ENCODE measurements at places on chromosomes 2 and 18. TPM values are rescaled to one million over a fixed set of nuclear protein-coding genes. Genes with fewer than 3 reads are reported as not detected.

DNA sequence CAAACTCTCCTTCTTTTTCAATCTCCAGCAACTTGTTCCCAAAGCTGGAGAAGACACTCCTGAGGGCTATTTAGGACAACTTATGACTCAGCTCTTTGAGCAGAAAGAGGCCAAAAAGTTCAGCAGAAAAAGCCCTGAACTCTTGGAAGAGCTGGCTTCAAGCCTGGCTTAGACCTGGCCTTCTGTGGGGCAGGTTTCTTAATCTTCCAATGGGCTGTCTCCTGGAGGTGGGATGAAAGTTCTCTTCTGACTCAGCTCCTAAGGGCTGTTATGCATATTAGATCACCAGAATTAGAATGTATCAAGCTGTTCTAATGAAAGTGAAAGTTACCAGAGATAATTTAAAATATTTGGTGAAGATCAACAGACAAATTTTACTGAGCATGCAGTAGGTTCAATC lies 129.4 kb downstream of the RAD51AP2 start:
- DNase-seq, result no peak
- no peaks in the 10 kb centered on the region for H3K27me3 ChIP-seq
- no peaks in the 10 kb centered on the region for H3K36me3 ChIP-seq
- no peak overlapping the region for H3K27ac ChIP-seq
- no peak overlapping the region for H3K4me3 ChIP-seq
- no peaks in the 10 kb centered on the region for H3K4me1 ChIP-seq

GRCh38 chr2:15622214-15622613 lies 30.5 kb downstream of the DDX1 start:
- no peak for DNase-seq
- H3K27ac ChIP-seq, result no peak overlapping the region
- no peak overlapping the region for H3K4me3 ChIP-seq

DNA sequence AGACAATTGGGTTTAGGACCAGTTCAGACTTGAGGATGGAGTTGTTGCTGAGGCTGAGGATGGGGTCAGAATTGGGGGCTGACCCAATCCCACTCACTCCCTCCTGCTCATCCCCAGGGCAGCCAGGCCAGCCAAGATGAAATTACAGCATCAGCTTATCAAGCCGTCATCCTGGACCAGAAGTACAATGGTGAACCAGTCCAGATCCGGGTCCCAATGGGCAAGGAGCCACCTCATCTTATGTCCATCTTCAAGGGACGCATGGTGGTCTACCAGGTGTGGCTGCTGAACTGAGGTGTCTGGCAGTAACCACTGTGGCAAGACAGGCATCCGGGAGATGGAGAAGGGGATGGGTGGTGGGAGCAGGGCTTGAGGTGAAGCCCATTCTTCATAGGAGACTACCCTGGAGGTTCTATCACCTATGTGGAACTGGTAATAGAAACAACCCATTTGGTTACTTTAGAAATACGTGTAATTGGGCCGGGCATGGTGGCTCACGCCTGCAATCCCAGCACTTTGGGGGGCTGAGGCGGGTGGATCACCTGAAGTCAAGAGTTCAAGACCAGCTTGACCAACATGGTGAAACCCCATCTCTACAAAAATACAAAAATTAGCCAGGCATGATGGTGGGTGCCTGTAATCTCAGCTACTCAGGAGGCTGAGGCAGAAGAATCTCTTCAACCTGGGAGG lies 13.9 kb downstream of the VIL1 start:
- no peak overlapping the region for H3K4me3 ChIP-seq
- H3K27me3 ChIP-seq, result no peaks in the 10 kb centered on the region
- no peaks in the 10 kb centered on the region for H3K36me3 ChIP-seq
- H3K27ac ChIP-seq, result no peak overlapping the region
- no peak for DNase-seq

- no peak for DNase-seq
- H3K27me3 ChIP-seq, result no peaks in the 10 kb centered on the region
- no peak overlapping the region for H3K27ac ChIP-seq
- no peak overlapping the region for H3K4me3 ChIP-seq
- no peaks in the 10 kb centered on the region for H3K36me3 ChIP-seq
- no peaks in the 10 kb centered on the region for H3K4me1 ChIP-seq
These were observed 324.2 kb upstream of the RGPD4 start for GRCh38 chr2:107502539-107502938.

DNA sequence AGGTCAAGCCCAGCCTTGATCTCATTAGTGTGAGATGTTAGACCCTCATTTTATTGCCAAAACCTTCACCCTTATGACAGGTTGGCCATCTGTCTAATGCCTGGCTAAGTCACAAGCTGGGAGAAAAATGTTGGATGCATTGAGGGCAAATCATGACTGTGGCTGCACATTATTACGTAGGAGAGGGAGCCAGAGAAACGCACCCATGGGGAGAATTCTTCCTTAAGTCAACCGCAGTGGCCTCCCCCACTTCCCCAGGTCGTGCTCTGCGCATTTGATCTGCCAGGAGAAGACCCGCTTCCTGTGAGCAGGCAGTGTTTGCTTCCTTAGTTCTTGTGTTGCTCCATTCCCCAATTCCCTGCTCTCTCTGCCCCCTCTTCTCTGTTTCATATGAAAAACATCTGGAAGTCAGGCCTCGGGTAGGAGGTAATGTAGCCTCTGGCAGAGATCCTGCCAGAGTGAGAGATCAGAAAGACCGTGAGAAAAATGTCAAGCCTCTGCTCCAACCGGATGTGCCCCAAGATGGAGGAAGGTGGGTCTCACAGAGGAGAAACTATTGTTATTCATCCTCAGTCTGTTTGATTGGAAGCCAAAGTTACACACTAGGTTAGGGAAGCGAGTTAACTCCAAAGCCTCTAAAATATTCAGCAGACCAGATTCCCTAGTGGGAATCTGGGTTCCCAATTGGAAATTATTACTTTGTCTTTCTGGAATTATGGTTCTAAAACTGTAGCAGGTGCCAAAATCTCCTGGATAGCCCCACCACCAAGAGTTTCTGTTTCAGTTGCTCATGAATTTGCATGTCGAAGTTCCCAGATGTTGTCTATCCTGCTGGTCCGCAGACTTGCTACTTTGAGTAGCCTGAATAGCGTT lies 144.3 kb upstream of the PELI1 start:
- DNase-seq, result no peak
- H3K27ac ChIP-seq, result no peak overlapping the region
- H3K36me3 ChIP-seq, result no peaks in the 10 kb centered on the region
- no peak overlapping the region for H3K4me3 ChIP-seq

- H3K27me3 ChIP-seq, result no peaks in the 10 kb centered on the region
- DNase-seq, result no peak
- no peak overlapping the region for H3K27ac ChIP-seq
- no peak overlapping the region for H3K4me3 ChIP-seq
- H3K4me1 ChIP-seq, result no peaks in the 10 kb centered on the region
These were observed 246.8 kb downstream of the PTH2R start for GRCh38 chr2:208653383-208653782.

GRCh38 chr2:187867165-187867564 lies 312.9 kb upstream of the TFPI start:
- H3K36me3 ChIP-seq, result no peaks in the 10 kb centered on the region
- DNase-seq, result no peak
- no peak overlapping the region for H3K4me3 ChIP-seq

GRCh38 chr2:75182606-75183005 lies 16.7 kb downstream of the TACR1 start:
- H3K36me3 ChIP-seq, result 0 out of 2 replicates have a peak, but pooled peaks cover 2% of the 10 kb centered on the region
- H3K27ac ChIP-seq, result no peak overlapping the region
- H3K4me3 ChIP-seq, result no peak overlapping the region
- no peaks in the 10 kb centered on the region for H3K27me3 ChIP-seq
- H3K4me1 ChIP-seq, result no peaks in the 10 kb centered on the region

DNA sequence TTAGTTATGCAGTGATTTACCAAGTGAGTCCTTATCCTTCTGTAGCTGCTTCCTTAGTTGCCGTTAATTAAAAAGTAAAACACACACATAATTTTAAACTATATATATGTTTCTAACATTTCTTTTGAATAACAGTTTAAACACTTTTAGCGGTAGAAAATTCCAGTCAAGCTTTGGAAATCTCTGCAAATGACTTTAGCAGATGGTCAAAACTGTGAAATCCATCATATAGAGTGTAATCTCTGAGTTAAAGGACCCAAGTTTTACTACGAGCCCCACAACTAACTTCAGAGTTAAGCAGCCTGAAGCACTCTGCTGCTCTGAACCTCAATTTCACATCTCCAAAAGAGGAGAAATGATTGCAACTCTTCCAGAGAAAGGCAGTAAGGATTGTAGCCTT lies 96.2 kb downstream of the FTCDNL1 start:
- no peaks in the 10 kb centered on the region for H3K36me3 ChIP-seq
- H3K4me1 ChIP-seq, result no peaks in the 10 kb centered on the region
- no peak overlapping the region for H3K27ac ChIP-seq
- H3K4me3 ChIP-seq, result no peak overlapping the region

DNA sequence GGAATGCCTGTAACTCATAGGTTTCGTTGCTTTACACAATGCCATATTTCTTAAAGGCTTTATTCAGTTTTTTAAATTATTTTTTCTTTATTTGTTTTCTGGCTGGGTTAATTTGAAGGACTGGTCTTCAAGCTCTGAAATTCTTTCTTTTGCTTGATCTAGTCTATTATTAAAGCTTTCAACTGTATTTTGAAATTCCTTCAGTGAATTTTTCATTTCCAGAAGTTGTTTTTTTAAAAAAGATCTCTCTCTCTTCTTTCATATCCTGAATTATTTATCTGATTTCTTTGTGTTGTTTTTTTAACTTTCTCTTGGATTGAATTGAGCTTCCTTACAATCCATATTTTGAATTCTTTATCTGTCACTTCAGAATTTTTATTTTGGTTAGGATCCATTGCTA lies 239.9 kb upstream of the CTAGE1 start:
- no peak overlapping the region for H3K27ac ChIP-seq
- no peaks in the 10 kb centered on the region for H3K36me3 ChIP-seq
- H3K4me3 ChIP-seq, result no peak overlapping the region
- H3K4me1 ChIP-seq, result no peaks in the 10 kb centered on the region
- DNase-seq, result no peak

DNA sequence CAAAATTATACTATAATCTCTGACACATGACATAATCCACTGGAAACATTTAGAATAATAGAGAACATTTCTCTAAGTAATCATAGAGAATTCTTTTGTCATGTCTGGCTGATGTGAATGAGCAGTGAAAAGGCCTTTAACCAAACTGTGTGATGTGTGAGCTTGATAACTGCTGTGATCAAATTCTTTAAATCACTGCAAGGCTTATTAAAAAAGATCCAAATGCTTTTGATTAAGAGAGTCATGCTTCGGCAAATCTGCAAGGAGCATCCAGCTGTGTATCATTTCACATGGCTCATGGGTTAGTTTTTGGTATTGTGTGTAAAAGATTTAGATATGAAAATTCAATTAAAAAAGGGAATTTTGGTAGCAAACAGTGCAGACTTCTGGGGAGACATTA lies 58.6 kb upstream of the TFPI start:
- H3K4me1 ChIP-seq, result no peaks in the 10 kb centered on the region
- H3K27me3 ChIP-seq, result no peaks in the 10 kb centered on the region
- H3K4me3 ChIP-seq, result no peak overlapping the region
- H3K27ac ChIP-seq, result no peak overlapping the region
- H3K36me3 ChIP-seq, result no peaks in the 10 kb centered on the region
- no peak for DNase-seq

Gene IHH
- 0.23 TPM for total RNA-seq

Gene STAT4
- 0.05 TPM for total RNA-seq

Gene PSMA8
- not detected for total RNA-seq

Gene CDH7
- total RNA-seq, result not detected

Gene CPS1
- 5.1 TPM for total RNA-seq

All from Panc1 (cell line).